ENCODE measurements at places on chromosomes 4 and X.

- no peak for DNase-seq
Observed at GRCh38 chr4:48228949-48229348, 40.7 kb downstream of the TEC start.

DNA sequence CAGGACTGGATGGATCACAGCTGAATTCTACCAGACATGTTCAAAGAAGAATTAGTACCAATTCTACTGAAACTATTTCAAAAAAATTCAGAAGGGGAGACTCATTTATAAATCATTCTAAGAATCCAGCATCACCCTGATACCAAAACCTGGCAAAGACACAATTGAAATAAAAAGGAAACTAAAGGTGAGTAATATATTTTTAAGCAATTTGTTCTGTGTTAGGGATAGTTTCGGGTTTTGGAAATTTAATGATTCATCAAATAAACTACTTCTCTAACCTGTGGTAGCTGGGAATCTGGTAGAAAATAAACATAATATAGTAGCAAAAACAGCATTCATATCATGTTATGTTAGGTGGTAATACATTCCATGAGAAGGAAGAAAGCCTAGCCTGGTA, 662.2 kb upstream of the BOD1L1 start:
- DNase-seq, result no peak

GRCh38 chr4:85993641-85994040, 366.2 kb downstream of the MAPK10 start:
- DNase-seq, result no peak

- DNase-seq, result no peak
Observed at GRCh38 chr4:11729548-11729947, 300.9 kb upstream of the HS3ST1 start.

DNA sequence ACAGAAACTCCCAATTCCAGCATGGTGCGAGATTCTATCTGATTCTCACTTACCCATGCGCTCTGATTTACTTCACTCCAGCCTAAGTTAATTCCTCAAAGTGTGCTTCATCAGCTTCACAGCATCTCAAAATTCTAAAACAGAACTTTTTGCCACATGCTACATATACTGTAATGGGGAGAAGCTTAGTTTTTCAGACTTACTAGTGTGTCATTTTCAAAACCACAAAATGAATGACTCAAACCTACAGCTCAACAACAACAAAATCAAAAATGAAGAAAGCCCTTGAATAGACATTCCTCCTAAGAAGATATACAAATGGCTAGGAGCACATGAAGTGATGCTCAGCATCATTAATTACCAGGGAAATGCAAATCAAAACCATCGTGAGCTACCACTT, 14.9 kb downstream of the IRF2 start:
- no peak for DNase-seq

DNA sequence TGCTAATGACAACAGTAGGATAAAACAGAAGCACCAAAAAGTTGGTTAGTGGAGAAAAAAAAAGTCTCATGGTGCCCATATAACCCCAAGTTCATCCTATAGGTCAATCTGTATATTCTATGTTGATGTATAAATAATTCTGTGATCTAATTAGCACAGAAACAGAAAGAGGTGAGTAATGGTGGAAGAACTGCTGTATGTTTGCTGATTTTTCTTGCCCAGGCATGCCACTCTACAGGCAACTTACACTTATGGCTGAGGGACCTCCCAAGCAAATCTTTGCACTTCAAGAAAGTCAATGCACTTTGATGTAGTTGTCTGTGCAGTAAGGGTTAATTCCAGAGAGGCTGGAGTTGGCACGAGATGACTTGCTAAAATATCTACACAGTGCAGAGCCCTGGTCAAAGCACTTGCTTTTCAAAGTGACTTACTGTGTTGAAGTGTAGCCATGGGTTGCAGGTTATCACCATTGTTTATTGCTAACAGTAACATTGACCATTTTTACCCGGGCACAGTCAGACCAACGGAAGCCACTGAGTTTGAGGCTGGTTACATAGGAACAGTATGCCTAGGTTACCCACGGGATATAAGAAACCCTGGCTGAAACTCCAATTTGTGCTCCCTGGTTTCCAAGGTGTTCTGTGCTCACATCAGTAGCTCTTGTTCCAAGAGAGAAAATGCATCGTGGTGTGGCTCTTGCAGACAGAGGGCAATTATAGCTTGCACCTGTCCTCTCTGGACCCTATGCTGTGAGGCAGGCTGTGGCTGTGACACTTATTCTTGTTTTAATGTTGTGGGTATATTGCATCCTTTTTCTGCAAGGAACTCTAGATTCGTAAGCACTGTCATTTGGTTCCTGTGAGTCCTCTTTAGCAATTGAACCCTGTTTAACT, 141.3 kb upstream of the FTHL17 start:
- no peak for DNase-seq

GRCh38 chrX:123217077-123217476, 33.0 kb downstream of the GRIA3 start:
- DNase-seq, result no peak

GRCh38 chr4:102687982-102688433, 72.8 kb downstream of the MANBA start:
- no peak for DNase-seq

DNA sequence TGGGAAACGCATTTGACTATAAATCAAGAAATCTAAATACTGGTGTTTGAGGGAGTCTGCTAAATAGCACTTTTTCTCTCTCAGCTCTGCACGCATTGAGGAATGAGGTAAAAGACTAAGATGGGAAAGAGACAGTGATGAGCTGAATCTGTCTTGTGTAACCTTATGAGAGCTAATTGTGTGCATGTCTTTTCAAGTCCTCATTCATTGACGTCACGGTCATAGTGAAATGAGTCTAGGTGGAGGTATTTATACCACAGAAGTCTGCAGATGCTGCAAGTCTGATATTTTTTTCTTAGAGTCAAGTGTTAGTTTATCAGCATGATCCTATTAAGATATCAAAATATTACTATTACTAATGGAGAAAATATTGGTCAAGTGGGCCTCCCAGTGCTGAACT, 361.5 kb upstream of the HS3ST1 start:
- no peak for DNase-seq

- peak; percentile 50 for DNase-seq
Observed at GRCh38 chr4:97367878-97368277, 775.4 kb downstream of the STPG2 start.

DNA sequence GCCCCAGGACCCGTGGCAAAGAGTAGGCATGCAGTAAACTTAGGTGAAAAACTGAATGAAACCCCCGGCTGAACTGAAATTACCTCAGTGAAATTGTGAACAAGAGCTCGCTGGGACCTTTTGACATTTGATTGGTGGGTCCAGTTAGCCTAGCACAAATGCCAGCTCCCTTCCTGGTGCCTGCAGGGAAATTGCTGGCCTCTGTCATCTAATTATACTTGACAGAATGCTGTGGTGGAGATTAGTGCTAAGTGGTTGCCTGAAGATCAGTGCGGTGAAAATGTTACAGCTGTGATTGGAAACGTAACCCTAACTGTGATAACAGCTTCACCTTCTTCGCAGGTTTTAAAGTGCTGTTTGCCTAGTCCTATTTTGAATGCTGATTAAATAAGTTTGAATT, 43.0 kb downstream of the ADD1 start:
- DNase-seq, result no peak

GRCh38 chr4:47543331-47543730, 58.3 kb downstream of the ATP10D start:
- no peak for DNase-seq

GRCh38 chr4:168825975-168826374, 184.1 kb downstream of the CBR4 start:
- no peak for DNase-seq

- no peak for DNase-seq
Observed at GRCh38 chr4:55087009-55087912, 38.1 kb downstream of the KDR start.

DNA sequence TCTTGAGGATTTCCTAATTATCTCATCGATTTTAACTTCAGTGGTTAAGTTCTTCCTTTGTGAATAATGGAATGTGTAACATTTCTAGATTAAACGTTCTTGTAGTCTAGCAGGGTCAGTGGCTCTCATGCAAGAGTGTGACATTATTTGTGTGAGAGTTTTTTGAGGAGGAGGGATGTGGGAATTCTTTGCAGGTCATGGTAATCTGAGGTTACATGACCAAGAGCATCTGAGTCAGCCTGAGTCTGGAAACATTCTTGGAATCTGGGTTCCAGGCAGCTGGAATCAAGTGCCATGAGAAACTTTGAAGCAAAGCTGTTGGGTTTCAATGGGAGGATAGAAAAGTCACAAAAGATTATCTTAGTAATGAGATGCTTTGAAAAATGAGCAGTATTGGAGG, 49.5 kb downstream of the GK start:
- DNase-seq, result peak; percentile 0

DNA sequence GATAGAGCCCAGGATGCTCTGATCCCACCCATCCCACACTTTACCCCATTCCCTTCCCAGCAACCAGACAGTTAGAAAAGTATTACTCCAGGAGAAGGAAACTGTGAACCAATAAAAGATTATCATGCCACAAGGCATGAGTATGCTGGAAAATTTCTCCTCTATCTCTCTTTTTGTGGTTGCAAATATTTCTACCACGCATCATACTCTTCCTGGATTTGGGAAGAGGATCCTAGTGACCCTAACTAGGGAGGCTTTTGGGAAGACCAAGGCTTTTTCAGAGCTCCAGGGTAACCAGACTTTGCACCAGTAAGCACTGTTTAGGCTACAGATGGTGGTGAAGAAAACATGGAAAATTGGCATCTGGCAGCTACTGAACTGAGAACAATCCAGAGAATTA, 257.6 kb upstream of the CLNK start:
- no peak for DNase-seq

- DNase-seq, result no peak
Observed at GRCh38 chr4:123259676-123260646, 136.6 kb upstream of the SPRY1 start.

DNA sequence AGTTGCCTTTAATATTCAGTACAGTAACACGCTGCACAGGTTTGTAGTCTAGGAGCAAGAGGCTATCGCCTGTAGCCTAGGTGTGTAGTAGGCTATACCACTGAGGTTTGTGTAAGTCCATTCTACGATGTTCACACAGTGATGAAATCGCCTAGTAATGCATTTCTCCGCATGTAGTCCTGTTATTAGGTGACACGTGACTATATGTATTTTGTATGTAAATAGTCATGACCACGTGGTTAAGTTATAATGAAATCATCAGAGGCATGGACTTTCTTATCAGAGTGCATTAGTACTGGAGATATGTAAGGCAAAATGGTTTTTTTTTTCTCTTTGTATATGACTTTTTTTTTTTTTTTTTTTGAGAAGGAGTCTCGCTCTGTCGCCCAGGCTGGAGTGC, 9.9 kb upstream of the ZCCHC4 start:
- no peak for DNase-seq

DNA sequence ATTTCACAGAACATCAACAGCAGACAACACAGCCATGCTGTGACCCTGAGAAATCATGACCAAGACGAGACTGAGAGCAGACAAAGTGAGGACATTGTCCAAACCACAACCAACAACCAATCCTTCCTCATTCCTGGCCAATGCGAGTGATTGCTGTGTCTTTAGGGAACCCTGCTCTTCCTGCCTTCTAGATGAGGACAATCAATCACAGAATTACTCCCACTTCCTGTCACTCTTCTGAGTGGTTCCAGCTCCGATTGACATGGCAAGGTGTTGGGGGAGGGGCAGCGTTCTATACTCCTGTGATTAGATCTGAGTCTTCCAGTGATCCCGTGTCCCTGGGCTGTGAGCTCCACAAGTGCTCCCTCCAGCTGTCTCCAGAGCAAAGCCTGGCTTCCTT, 227.8 kb downstream of the STIM2 start:
- DNase-seq, result no peak

- DNase-seq, result no peak
Observed at GRCh38 chr4:181330654-181331201, 912.5 kb upstream of the TENM3 start.

DNA sequence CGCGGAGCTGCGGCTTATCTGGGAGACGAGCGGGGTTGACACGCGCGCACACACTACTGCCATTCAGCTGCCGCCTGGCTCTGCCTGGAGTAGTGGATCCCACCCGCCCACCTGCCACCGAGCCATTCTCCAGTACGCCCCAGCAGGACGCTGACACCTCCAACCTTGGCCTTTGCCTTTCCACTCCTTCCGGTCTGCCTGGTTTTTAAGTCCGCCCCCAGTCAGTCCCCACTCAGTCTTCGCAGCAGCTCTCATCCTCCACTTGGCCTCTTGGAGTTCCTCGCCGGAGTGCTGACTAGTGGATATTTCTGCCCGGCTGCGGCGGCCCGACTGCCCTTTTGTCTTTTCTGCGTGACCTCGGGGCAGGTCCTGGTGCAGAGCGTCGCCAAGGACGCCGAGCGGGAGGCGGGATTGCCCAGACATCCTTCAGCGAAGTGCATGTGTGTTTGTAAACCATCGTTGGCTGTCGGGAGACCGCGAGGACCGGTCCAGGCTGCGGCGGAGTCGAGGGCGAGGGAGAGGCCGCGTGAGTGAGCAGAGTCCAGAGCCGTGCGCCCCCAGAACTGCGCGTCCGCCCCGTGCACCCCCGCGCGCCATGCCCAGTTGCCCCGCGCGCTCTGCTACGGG, 1.1 kb downstream of the SLIT2 start:
- DNase-seq, result peak; percentile 11

DNA sequence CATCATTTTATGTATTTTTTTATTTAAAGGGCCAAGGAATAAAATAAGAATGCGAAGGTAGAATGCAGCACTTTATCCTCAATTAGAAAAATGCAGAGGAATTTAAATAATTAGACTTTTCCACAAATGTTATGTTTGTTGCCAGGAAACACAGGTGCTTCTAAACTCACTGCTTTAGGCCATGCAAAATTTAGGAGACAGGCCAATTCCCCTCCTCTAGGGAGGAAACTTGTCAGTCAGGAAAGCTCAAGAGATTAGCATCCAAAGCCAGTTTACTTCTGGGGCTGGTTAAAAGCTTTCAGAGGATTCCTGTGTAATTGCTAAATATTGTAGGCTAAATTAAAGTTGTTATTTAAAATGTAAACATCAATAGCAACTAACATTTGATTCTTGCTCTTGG, 124.5 kb downstream of the DMD start:
- no peak for DNase-seq

DNA sequence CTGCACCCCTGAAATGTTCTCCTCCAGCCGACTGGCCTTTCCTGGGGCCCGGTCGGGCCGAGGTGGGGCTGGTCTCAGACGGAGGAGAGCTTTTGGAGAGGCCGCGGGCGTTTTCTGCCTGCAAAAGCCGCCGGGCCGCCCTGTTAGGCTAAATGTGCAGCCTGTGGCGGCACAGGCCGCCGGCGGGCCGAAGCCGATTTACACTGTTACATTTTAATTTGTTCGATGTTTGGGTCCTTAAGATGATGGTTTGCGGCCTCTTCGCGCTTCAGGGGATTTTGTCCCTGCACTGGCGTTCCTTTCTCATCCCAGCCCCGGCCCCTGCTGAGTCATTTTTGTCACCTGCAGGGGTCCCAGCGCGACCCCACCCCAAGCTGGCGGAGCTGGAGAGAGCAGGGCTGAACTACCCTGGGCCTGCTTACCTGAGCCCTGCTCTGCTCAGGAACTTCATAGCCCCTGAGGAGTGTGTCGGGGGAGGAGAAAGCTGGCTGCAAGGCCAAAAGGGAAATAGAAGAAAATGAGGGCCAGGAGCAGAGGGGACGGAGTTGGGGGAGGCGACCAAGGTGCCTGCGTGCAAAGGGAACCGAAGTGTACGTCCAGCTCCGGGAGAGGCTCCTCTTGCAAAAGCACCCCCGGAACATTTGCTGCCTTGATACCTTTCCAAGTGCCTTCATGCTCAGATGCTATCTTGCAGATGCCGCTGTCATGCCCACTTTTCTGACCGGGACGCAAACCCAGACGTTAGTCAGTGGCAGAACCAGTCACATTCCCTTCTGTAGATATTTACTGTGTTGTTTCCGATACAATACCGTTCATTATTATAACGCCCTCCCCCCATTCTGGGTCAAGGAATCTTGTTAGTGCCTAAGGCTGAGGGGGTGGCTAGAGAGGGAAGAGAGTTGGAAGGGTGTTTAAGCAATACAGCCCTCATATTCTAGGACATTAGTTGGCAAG, 977 bp upstream of the RBBP7 start:
- DNase-seq, result peak; percentile 1
